ENCODE measurements at places on chromosomes 13 and 19.

DNA sequence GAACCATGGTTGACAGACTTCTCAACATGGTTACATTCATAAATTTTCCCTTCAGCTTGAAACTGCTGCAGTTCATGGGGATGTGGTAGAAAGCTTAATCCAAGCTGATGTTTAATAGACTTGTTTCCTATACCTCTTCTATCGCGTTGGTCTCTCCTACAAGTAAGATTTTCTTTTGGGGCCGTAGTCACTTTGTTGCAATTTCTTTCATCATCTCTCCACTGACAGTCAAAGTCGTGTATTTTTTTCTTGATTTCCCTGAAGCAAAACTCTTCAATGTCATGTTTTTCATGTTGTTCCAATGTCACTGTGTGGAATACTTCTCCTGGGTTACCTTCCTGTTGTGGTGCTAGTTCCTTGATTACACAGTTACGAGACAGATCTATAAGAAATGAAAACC, 6.3 kb upstream of the ZNF160 start:
- no peak for DNase-seq

GRCh38 chr13:70218618-70219017, 110.4 kb upstream of the KLHL1 start:
- DNase-seq = no peak

- DNase-seq = no peak
Measured at GRCh38 chr19:34994643-34995541, 5.2 kb upstream of the GRAMD1A start.

GRCh38 chr19:29645491-29645867, 19.8 kb upstream of the PLEKHF1 start:
- DNase-seq = no peak

GRCh38 chr13:112446347-112446861, 70.2 kb downstream of the SPACA7 start:
- no peak for DNase-seq

GRCh38 chr13:113584205-113584869, at the start of gene TFDP1:
Gene TFDP1 (plus strand): TSS chr13:113584753. CDS start chr13:113585838, 1,085 bp downstream.
- DNase-seq = peak; percentile 81

DNA sequence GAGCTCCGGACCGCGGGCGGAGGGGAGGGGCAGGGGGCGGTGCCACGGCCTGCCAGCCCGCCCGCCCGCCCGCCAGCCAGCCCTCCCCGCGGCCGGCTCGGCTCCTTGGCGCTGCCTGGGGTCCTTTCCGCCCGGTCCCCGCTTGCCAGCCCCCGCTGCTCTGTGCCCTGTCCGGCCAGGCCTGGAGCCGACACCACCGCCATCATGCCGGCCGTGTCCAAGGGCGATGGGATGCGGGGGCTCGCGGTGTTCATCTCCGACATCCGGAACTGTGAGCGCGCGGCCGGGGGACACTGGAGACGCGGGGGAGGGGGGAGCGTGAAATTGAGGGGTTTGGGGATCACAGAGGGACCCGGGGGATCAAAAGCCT, at the start of gene AP2A1:
TSS of gene AP2A1 (plus strand) at position 72 of the 370 bp plus-strand sequence. CDS start at position 205, 133 bp downstream.
- no peak for DNase-seq

DNA sequence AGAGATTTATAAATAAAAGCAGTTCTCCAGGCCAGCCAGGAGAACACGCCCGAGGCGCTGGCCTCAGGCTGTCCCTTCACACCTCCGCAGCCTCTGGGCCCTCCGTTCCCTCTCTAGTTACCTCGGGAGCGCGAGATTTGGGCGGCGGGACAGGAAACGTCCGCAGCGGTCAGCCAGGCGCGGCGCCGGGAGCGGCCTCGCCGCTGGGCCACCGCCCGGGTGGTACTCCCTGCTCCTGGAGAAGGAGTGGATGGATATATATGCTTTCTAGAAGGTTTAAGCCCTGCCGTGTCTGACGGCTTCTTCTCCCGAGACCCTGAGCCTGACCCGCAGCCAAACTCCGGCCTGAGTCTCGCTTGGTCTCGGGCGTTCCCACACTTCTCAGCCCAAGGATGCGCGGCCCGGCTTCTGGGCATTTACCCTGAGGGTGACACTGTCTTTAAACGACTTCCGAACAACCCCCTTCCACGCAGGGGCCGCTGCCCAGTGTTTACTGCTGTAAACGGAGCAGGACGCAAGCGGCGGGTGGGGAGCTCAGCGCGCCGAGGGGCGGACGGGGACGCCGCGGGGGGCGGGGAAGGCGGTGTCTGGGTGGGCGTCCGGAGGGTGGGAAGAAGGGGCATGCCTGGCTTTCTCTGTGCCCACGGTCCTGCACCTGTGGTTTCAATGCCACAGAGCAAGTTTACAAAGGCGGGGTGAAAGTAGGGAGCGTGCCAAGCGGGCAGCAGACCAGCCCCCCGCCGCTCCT, 2.0 kb upstream of the ZIC2 start:
- DNase-seq = no peak

GRCh38 chr19:17865364-17866311, 5.9 kb downstream of the RPL18A start:
- no peak for DNase-seq

- DNase-seq = peak; percentile 54
Measured at GRCh38 chr13:44211286-44211685, 162.3 kb upstream of the SERP2 start.

- no peak for DNase-seq
Measured at GRCh38 chr19:16376241-16376640, 51.6 kb downstream of the KLF2 start.

DNA sequence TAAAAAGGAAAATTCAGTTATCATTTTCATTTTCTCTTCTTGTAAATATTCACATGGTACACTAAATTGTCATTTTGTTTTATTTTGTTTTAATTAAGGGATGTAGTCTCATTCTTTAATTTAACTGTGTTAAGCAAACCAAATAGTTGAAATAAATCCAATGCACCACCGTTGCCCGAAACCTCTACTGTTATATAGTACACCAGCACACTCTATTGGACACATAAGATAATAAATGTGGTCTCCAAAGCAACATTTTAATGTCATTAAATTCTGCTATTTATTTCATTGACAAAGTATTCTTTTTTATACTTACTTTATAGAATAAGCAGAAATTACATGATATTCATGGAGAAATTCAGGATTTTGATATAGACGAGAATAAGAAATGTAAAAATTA, 156.4 kb upstream of the FREM2 start:
- DNase-seq = no peak

- DNase-seq = no peak
Measured at GRCh38 chr13:76886005-76886291, 257 bp downstream of the KCTD12 start.

GRCh38 chr13:73819711-73820110, 314.5 kb downstream of the KLF12 start:
- DNase-seq = no peak

DNA sequence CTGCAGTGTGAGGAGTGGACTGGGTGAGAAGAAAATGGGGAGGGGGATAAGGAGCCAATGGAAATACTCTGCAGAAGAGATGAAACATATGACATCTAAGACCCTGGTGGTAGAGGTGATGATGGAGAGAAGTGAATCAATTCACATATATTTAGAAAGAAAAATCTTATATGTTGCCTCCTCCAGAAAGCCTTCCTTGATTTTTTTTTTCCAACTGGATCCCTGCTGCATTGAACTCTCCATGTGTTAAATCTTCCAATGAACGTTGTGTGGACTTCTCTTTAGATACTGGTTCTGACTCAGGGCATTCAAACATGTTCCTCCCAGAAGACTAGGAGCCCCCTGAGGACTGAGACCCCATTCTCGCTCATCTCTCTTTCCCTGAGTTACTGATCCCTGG, 348.3 kb downstream of the TSHZ3 start:
- no peak for DNase-seq

GRCh38 chr13:29901710-29902631, 51.6 kb upstream of the UBL3 start:
- DNase-seq = no peak

DNA sequence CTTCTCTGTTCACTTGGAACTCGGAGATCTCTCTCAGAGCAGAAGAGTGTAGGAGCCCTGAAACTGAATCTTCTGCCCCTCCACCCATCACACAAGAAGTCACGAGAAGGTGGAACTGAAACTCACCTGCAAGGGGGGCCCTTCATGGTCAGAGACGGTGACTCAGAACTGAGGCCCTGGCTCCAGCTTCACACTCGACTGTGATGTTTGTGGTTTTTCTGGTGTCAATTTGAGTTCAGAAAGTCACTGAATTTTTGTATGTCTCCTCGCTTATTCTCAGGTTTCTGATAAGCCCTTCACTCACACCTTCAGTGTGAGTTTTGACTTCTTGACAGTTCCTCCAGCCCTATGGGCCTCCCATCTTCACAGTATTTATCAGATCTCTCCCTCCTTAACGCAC, 23.1 kb downstream of the SIGLEC5 start:
- no peak for DNase-seq

- no peak for DNase-seq
Measured at GRCh38 chr13:98685146-98685545, 67.3 kb downstream of the SLC15A1 start.

GRCh38 chr19:39554701-39555311, 14.8 kb upstream of the EID2 start:
- no peak for DNase-seq

GRCh38 chr13:50283017-50283416, 267.8 kb downstream of the KCNRG start:
- DNase-seq = no peak

Measured in head of caudate nucleus (tissue), 42 donors.